HFFc6 (cell line): ENCODE measurements at places on chromosomes 6 and 20. TPM values are rescaled to one million over a fixed set of nuclear protein-coding genes. Genes with fewer than 3 reads are reported as not detected.

EDN3 gene
- total RNA-seq, result not detected in 3 replicates

TNXB gene
- total RNA-seq, result 0.28 to 0.66 TPM (median 0.52 TPM) in 3 replicates

ZNF337 gene
- 8.2 and 11.4 TPM in 2 replicates for total RNA-seq

KHDRBS2 gene
- total RNA-seq, result not detected in 3 replicates

RPN2 gene
- 251 and 261 TPM in 2 replicates for total RNA-seq

BTBD3 gene
- total RNA-seq, result 31.1 to 32.2 TPM (median 32.1 TPM) in 3 replicates

CTCFL gene
- total RNA-seq, result not detected in 3 replicates

HLA-DQB1 gene
- total RNA-seq, result not detected in 3 replicates

LIN28B gene
- not detected in 3 replicates for total RNA-seq

MOCS1 gene
- total RNA-seq, result 7.7 to 9.9 TPM (median 8.2 TPM) in 3 replicates

CCM2L gene
- not detected in 3 replicates for total RNA-seq

SLC26A8 gene
- total RNA-seq, result not detected in 2 replicates

RRAGD gene
- total RNA-seq, result not detected in 3 replicates

OPRM1 gene
- total RNA-seq, result not detected in 3 replicates

CASP8AP2 gene
- 8.6 to 11.5 TPM (median 11.5 TPM) in 3 replicates for total RNA-seq

KIAA1755 gene
- 0.99 to 2.4 TPM (median 1.5 TPM) in 3 replicates for total RNA-seq

STX11 gene
- total RNA-seq, result 0.30 to 0.48 TPM (median 0.38 TPM) in 3 replicates

GFRA4 gene
- total RNA-seq, result not detected in 3 replicates

ADGB gene
- total RNA-seq, result not detected in 3 replicates

ZNF311 gene
- total RNA-seq, result 0.15 to 0.24 TPM (median 0.22 TPM) in 3 replicates

ZNF831 gene
- not detected in 2 replicates for total RNA-seq

PLG gene
- total RNA-seq, result not detected in 2 replicates

BPIFB2 gene
- total RNA-seq, result not detected in 3 replicates

TREM1 gene
- total RNA-seq, result not detected in 3 replicates
